Stimulated activated CD8-positive, alpha-beta memory T cell treated with anti-CD3 and anti-CD28 coated beads, Interleukin-7, amount 100 ng/mL, for 48 hours (primary cell): ENCODE measurements at places on chromosomes 12 and 14.

- DNase-seq, result no peak
Observed at GRCh38 chr14:76456200-76456599, 80.3 kb downstream of the ESRRB start.

GRCh38 chr14:24700511-24700910 lies 66.5 kb upstream of the GZMB start:
- DNase-seq, result no peak

DNA sequence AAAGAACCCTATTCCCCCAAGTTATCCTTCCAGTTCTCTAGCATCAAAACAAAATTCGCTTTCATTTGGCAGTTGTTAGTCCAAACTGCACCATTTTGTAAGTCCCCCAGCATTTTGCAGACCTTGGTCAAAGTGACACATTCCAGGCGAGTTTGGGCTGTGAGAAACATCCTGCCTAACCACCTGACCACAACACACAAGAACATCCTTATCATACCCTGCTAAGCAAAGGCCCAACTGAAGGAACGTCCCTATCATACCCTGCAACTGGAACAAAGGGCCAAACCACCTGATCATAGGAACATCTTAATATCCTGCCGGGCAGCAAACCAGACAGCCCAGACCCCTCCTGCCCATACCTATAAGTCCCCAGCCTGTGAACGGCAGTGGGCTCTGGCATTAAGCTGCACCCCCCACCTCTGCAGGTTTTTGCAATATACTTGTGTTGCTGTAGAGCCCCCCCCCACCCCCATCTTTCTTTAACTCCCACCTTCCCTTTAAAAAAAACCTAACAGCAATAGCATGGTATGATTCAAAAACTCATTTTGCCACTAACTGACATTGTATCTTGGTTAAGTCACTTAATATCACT lies 2.7 kb downstream of the PCNX4 start:
- peak; percentile 37 for DNase-seq

DNA sequence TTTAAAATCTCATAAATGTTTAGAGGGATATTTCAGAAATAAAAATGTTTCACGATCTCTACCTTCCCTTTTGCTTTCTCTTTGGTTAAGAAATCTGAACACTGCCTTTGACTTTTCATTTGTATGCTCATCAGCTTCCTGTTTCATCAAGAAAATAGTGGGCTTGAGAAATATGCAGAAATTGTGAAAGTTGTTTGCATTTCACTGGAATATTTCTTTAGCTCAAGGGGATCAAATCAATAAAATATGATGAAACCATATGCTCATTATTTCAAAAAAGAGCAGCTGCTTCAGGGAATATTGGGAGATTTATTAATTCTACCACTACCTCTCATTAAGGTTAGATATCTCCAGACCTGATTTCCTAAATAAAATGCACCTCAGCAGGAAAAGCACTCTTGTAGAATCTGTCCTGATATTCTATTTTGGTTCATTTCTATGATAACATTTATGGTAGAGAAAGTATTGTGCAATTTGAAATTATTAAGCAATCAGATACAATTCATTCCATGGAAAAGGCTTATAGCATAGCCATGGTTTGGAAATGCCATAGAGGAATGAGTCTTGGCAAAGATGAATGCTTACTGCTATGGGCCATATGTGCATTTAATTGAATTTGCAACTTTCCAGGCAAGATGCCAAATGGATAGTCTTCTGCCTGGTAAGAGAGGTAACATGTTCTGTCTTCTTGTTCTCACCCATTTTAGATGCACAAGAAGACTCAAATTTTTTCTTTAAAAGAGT lies 212.6 kb upstream of the SLC16A7 start:
- no peak for DNase-seq

- DNase-seq, result no peak
Observed at GRCh38 chr12:66563220-66563619, 115.7 kb downstream of the GRIP1 start.

DNA sequence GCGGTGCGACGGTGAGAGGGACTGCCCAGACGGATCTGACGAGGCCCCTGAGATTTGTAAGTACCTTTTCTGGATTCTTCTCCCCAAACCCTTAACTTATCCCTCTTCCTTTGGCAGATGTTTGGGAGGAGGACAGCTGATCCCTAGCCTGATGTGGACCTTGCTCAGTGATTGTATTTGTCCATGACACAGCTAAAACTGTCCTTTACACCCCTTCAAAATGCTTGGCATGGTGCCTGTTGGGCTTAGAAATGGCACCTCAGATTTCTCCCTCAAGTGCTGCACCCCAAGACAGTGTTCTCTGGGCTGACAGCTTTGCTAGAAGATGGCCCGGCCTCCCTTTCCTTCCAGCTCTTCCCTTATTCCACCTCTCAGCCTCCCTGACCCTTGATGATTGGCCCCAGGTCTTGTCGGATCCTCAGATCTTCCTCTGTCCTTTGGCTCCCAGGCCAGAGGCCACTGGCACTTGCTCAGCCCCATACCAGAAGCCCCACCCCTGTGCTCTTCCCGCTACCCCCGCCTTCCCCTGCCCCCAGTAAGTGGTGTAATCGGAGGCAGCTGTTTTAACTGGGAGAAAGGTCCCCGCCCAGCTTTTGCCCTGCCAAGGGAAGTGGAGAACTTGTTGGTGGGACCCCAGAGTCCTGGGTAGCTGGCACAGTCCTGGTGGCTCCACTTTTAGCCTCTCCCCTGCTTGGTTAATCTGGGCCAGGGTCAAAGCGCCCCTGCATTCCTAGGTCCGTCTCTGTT lies 8.7 kb downstream of the LRP1-AS start:
- DNase-seq, result no peak

DNA sequence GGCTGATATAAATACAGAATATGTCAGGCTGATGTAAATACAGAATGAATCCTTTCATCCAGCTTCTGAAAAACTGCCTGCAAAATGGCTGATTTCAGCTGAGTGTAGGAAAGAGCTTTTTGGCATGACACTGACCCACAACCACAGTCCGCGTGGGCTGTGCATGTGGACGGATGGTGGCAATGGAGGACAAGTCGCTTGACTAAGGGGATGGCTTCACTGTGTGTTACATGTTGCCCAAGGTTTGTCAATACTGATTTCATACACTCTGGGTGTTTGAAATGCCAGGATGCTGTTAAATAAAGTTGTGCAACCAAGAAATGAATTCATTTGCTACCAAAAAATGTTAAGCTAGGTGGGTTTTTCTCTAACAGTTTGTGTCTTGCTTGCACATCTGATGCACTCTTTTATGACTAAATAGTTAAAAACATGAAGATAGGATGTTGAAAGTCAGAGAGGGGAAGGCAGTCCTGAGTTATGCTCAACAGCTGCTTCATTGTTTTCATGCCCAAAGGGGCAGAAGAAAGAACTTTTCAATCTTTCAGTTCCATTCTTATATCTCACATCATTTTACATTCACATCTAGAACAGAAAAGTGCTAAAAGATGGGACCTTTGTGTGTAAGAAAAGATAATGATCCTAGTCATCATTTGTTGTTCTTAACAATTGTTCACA lies 36.5 kb upstream of the OVCH1 start:
- DNase-seq, result no peak

DNA sequence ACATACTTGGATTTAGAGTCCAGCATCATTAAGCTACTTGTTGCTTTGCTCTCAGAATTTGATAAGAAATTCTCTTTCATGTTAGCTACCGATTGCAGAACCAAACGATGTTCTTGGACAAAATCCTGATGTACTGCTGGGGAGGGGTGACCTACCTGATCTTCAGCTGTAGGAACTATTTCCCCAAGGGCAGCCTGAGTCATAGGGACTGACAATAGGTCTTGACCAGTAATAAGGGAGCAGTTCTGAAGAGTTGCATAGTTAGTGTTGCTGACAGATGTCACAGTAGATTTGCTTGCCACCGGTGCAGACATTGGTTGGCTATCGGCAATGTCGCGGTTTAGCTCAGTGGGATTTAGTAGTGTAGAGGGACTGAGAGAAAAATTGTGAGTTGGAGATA lies 10.6 kb downstream of the SIX4 start:
- DNase-seq, result no peak

DNA sequence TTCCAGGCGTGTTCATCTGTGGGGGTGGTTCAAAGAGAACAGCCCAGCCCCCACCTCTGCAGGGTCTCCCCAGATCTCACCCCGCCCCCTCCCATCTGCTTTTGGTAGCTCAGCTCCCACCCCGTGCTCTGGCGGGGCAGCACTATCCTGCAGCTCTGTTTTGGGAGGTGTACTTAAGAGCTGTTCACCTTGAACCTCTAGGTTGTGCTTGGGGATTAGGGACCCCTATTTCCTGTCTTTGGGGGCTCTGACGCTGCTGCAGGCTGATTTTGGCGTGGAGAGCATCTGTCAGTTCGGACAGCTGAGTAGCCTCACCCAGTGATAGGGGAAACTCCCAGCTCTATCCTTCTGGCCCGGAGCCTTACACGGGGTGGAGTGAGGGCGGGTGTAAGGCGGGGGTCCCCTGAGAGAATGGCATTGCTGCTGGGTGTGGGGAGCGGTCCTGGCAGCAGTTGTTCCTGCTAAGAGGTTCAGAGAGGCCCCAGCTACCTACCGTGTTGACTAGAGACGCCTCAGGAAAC lies 765 bp downstream of the TMEM120B start:
- DNase-seq, result no peak

DNA sequence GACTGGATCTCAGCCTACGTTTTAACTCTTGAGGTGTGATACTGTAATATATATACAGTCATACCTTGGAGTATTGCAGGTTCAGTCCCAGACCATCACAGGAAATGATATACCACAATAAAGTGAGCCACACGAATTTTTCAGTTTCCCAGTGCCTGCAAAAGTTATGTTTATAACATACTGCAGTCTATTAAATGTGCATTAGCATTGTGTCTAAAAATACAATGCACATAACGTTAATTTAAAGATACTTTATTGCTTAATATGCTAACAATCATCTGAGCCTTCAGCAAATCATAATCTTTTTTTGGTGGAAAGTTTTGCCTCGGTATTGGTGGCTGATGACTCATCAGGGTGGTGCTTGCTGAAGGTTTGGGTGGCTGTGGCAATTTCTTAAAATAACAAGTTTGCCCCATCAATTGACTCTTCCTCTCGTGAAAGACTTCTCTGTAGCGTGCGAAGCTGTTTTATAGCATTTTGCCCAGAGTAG lies 18.9 kb downstream of the PYROXD1 start:
- no peak for DNase-seq

GRCh38 chr12:76719171-76720041 lies 44.5 kb upstream of the ZDHHC17 start:
- DNase-seq, result no peak

- no peak for DNase-seq
Observed at GRCh38 chr14:52703225-52703624, 3.8 kb upstream of the PSMC6 start.

- DNase-seq, result peak; percentile 35
Observed at GRCh38 chr12:8493084-8493483, 20.2 kb upstream of the CLEC4D start.

GRCh38 chr12:114001511-114002340 lies 35.6 kb upstream of the RBM19 start:
- DNase-seq, result no peak

- DNase-seq, result no peak
Observed at GRCh38 chr12:14716848-14717444, 20.5 kb upstream of the GUCY2C start.

GRCh38 chr12:43585676-43586075 lies 33.7 kb upstream of the ADAMTS20 start:
- no peak for DNase-seq

DNA sequence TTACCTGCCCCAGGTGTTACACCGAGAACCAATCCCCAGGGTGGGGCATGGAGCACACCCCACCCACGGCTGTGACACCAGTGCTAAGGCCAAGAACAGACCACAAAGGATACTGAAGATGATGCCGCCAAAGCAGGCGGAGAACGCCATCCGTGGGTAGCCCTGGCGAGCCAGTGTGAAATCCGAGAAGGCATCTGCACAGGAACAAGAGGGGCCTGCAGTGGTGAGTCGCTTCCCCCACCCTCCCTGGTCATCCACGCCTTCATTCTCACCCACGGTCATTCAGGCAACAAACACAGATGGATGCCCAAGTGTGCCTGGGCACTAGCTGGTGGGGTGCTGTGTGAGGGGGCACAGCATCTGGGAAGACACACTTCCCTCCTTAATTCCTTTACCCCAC lies 28.5 kb downstream of the SLC8B1 start:
- DNase-seq, result no peak

GRCh38 chr14:61630399-61631044 lies 64.8 kb upstream of the HIF1A start:
- no peak for DNase-seq

DNA sequence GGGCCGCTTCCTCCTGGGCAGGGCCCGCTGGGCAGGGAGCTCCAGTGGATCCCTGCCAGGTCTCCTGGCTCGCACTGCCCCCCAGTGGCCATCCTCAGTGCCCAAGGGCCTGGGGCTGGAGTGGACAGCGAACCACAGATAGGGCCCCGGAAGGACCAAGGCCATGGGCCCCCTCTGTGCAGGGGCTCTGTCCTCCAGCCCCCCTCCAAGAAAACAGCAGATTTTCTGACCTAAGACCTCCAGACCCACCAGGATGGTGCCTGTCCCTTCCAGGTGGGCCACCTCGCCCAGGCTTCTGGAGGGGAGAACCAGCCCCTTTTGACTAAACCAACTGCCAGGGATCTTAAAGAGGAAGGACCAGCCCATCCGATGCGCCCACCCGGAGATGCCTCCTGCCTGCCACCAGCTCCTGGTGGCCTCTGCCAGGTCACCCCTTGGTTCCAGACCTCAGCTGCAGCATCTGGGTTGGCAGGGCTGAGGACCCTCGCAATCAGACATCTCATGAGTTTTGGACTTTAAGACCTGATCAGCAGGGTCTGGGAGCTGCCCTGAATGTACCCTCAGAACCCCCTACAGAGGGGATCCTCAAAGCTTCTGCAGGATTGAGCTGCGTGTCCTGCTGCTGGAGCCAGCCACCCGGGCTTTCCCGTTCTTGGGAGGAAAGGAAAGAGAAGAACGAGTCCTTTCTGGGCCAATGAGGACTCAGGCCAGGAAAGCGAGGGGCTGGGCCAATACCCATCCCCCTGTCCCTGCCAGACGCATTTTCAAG lies 325.8 kb upstream of the DIO3 start:
- peak; percentile 13 for DNase-seq

DNA sequence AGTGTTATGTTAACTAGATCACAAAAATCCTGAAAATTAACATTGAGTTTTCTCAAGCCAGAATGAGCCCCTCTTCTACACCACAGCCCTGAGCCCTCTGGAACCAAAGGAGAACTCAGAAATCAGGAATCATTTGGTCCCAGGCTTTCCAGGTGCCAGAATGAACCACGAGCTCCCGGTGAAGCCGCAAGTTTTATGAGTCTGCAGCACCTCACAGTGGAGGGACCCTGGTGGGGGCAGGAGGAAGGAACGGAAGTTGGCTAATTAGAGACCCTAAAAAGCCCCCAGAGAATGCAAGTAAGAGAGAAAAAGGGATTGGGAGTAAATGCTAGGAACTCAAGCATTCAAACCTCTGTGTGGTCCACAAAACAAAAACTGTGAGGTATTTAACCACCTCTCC lies 52.9 kb upstream of the BCL2L14 start:
- DNase-seq, result no peak
